ENCODE measurements at places on chromosomes 11 and 22.

GRCh38 chr11:41868606-41869005, 409.2 kb upstream of the LRRC4C start:
- no peak for DNase-seq

GRCh38 chr22:43277987-43278601, 65.1 kb downstream of the SCUBE1 start:
- DNase-seq: no peak

GRCh38 chr11:11787305-11788062, 54.3 kb upstream of the USP47 start:
- DNase-seq: no peak

DNA sequence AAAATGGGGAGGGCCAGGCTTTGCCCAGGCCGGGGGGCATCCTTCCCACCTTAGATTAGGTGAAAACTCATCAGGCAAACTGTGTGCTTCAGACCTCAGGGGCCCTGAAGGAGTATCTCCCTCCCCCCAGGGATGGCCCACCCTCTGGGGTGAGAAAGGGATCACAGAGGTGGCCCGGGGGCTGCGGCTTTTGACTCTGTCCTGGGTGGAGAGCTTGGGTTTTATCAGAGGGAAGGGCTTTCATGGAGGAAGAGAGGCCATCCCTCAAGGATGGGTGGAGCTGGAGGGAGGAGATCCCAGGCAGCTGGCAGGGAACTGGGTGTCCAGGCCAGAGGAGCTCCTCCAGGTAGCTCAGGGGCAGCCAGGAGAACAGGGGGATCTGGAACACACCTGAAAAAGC, 3.1 kb upstream of the PPP2R5B start:
- no peak for DNase-seq

DNA sequence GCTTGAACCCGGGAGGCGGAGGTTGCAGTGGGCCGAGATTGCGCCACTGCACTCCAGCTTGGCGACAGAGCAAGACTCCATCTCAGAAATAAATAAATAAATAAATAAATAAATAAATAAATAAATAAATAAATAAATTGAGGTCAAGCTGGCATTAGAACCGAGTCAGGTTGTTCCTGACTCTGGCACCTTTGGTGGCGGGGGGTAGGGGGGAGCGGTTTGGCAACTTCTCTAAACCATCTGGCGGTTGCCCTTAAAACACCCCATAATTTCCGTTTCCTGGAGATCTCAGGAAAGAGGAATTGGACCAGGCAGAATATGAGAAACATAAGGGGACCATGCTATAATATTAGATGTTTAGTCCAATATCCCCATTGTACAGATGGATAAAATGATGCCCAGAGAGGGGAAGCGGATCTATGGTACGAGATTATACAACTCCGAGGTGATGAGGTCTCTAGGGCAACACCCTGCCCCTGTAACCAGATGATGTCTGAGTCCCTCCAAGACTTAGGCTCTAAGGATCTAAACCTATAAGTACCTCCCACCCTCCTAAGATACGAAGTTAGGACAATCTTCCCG, 785 bp downstream of the CLPB start:
- no peak for DNase-seq

DNA sequence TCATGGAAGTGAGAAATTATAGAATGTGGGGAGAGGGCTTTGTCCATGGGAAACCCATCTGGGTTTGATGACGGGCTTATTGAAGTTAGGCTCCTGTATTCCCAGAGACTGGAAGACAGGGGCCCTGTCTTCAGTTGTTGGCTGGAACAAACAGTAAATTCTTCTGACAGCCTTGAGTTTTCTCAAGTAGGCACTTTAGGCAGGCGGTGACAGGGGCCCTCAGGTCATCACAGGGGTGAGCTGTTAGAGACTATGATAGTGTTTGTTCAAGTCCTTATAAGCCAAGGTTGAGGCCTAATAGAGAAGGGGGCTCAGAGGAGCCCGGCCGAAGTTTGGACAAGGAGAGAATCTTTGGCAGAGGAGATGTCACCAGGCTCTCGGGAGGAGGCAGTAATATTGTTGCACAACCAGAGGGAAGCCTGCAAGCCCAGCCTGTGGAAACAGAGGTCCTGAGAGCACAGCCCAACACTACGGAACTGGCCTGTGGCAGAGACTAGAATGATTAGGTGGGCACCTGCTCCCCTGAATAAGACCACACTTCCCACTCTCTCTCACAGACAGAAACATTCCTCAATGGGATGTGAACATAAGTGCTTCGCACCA, 20.2 kb upstream of the IL17RA start:
- DNase-seq: no peak

GRCh38 chr11:35621620-35622019, 3.4 kb downstream of the FJX1 start:
- DNase-seq: no peak

DNA sequence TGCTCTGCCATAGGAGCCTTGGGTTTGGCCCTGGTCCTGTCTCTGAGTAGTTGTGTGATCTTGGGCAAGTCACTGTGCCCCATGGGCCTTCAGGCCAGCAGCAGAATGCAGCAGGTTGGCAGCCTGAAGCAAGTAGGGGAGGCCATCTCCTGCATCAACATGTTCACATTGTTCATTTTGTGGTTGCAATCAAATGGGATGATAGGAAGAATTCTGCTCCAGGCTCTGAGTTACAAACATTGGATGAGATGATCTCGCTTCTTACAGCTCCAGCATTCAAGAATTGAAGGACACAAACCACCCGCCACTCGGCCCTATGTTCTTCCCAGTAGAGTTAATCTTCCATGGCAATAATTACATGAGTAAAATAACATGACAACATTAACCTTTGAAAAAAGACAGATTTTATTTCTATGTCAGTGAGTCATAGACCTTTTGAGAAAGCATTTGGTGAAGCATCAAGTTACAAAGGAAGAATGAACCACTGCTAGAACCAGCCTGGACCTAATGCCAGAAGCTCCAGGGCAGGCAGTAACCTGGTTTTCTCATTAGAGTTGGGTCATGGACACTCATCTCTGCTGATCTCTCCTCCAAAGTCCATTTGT, 308.3 kb upstream of the NCAM1 start:
- no peak for DNase-seq

DNA sequence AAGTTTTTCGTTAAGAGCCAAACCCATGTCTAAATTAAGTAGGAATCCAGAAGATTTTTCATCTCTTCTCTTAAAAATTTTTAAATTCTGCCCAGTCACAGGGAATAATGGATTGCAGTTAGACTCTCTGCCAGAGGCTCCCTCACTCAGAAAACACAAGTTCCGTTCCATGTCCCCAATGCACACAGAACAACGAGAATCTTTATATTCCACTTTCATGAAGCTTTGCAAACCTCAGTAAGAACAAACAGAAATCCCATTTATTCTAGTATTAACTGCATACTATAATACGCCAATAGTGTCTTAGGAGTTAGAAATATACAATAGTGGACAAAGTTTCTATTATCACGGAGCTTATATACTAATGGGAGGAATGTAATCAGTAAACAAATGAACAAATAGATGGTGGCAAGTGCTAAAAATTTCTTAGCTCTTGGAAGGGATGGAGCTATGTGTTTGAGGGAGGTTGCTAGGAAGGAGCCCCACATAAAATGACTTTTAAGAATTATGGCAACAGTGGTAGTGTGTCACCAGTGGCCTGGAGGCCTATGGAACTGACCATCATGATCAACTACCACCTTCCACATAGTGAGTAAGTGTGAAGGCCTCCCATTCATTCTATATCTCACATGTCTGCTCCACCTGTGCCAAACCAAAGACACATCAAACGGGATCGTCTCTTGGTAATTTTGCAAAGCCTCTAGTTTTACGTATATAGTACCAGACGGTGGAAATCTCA, 24.9 kb downstream of the PICALM start:
- no peak for DNase-seq

DNA sequence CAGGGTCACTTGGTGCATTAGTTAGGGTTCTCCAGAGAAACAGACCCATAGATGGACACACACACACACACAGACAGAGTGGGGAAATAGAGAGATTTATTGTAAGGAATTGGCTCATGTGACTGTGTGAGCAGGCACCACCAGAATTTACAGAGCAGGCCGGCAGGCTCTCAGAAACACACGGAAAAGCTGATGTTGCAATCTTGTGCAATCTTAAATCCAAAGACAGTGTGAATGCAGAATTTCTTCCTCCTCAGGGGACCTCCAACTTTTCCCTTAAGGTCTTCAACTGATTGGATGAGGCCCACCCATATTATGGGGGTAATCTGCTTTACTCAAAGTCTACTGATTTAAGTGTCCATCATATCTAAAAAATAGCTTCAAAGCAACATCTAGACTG, 49.8 kb downstream of the APIP start:
- DNase-seq: no peak

GRCh38 chr11:107859459-107860239, 1.1 kb upstream of the SLC35F2 start:
- DNase-seq: no peak

- no peak for DNase-seq
Measured at GRCh38 chr22:31550871-31551370, 54.6 kb downstream of the SFI1 start.

GRCh38 chr11:79440571-79441460, at the start of gene TENM4:
TENM4 (minus strand) TSS chr11:79441030; CDS start chr11:79069944, 371,086 bp downstream.
- DNase-seq: no peak

DNA sequence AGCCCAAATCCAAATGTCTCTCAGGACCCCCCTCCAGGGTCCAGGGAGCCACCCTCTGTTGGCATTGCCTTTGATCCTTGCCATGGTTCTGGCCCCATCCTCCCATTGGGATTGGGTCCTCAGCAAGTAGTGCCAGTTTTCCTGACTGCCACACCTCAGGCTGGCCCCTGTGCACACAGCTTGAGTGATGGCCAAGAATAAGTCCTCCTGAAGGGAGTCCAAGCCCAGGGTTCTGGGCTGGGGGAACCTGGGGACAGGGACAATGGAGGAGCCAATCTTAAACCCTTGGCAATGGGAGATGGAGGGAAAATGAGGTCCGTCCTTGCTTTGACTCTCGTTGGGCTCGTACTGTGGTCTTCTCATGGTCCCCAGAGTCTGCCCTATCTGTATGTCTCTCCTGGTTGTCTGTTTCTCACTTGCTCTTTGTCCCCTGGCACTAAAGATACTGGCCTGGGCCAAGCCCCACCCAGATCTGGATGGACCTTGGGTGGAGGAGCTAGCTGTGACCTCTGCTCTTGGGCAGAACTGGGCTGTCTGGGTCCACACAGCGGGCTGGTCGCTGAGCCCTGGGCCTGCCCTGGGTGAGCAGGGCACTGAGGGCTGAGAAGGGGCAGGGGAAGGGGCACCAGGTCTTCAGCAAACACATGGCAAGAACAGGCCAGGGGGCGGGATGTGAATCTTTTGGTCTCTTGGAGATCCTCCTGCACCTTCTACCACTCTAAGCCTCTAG, 2.9 kb downstream of the SOX10 start:
- DNase-seq: no peak

DNA sequence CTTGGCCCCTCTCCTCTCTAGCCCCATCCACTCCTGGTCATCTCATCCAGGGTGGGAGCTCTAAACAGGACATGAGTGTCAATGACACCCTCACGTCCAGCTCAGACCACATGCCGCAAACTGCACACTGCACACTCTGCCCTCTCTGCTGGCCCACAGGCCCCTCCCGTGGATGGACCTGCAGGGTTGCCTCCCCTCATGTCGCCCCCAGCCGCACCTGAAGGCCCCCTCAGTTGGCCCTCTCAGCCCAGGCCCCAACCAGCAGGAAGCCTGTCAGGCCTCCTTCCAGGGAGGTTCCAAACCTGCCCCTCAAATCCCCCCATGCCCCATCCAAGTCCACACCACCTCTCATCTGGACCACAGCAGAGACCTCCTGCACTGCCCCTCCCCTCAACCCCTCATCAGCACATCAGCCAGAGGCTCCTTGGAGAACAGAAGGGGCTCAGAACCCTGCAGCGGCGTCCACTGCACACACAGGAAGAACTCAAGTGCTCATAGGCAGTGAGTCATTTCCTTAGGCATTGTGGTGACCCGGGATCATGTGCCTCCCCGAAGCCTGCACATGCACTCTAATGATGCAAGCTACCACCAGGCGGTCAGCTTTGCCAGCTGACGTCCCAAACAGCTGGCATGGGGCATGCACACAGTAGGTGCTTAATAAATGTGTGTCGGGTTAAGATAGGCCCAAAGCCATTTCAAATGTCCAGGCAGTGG, 12.9 kb upstream of the CDKN1C start:
- DNase-seq: peak; percentile 90

DNA sequence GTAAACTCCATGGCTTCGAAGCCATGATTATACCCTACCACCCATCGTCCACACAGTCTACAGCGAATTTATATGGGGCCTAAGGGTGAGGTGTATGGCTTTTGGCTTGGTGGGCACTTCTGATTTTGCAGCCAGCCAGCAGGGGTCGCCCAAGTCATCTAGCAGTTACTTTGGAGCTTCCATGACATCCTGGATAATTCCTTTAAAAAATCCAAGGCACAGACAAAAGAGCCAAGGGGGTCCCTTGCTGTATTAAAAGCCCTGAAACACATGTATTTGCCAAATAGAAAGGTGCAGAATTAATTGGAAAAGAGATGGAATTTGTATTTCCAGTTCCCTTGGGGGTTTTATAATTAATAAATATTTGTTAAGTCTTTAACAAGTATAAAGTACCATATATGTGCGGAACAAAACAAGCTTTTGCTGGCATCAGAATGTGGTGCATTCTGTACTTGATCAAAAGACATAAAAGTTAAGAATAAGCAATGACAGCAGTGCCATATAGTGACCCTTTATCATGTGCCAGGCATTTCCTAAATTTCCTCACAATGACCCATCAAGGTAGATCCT, 132.8 kb upstream of the PITPNB start:
- no peak for DNase-seq

DNA sequence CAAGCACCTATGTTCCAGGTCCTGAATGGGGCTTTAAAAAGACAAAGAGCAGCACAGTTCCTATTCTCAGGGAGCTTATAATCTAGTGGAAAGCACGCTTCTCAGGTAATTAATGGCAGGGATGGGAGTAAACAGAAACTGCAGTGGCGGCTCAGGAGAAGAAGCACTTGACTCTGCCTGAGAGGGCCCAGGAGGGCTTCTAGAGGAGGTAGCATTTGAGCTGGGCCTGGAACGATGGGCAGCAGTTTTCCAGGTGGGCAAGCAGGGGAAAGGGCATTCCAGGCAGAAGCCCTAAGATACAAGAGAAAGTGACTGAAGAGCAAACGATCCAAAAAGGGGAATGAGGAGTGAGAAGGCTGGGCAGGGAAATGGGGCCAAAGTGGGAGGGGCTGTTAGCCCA, 37.1 kb upstream of the CHST1 start:
- DNase-seq: no peak

- DNase-seq: no peak
Measured at GRCh38 chr11:104301776-104302175, 137.8 kb upstream of the PDGFD start.
